CD4-positive, alpha-beta T cell treated with Interleukin-1 beta for 1 hour (primary cell): ENCODE measurements at places on chromosomes 2 and 18.
A peak's percentile ranks its signal among the peaks of the same experiment; 100 is the strongest.

DNA sequence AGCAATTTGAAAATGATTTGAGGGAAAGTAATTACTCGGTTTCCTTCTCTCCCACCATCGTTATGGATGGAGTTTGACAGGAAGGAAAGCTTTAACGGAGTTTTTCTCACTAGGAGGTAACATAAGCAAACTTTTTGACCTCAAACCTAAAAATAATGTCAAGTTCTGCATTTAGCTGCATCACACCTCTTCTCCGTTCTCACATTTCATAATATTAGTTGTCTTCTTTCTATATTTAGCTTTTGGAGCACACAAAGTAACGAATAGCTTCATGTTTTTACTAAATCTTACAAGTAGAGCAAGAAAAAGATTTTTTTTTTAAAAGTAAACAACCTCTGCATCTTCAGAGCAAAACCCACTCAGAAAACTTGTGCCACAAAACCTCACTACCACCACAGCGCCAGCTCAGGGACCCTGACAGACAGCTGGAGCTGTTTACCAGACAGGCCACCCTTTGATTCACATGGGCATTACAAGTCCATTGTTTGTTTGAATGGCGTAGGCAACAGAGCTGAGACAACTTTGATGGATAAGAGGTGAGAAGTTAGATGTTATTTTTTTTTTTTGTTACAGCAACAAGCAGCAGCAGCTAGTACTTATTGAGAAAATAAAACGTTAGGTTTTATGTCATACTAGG, 21.9 kb upstream of the ICOS start:
- peak; percentile 13 for DNase-seq

DNA sequence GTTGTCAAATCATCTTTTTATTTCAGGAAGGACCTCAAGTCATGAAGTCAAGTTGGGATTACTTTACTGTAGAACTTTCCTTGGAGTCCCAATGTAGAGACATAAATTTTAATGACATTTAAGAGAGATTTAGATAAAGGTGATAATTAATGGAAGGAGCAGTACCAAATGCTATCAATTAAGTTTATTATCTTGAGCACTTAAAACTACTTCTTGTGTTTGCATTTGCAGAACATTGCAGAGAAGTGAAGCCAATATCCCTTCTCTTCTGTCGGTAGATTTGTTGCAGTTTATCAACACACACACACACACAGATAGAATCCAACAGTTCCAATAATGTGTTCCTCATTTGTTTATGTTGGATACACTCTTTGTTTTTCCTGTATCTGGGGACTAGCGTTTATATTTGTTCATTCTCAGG, 570.7 kb downstream of the EPHA4 start:
- DNase-seq: no peak

GRCh38 chr18:54100920-54101470, 123.5 kb downstream of the MBD2 start:
- no peak for DNase-seq

DNA sequence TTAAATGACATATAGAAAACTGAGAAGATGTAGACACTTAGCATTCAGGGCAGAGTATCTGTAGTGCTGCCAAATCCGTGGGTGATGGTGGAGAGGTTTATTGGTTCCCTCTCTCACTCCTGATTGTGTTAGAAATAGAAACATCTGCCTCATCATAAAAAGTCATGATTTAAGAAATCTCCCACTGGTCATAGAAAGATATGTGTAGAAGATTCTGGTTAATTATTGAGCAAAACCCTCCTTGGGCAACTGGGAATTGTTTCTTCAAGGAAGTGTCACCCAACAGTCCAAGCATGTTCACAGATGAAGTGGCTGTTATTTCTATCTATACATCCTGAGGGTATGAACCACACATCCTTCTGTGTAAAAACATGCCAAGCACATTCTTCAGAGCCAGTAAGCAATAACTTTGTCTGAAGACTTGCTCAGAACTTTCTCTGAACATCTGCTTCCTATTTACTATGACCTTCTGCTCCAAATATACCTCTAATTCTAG, 33.6 kb upstream of the CHRNA1 start:
- no peak for DNase-seq

- DNase-seq: no peak
These were observed 111.7 kb downstream of the MARCHF4 start for GRCh38 chr2:216260629-216261028.

GRCh38 chr2:10406016-10406415, 42.1 kb downstream of the ODC1 start:
- no peak for DNase-seq

DNA sequence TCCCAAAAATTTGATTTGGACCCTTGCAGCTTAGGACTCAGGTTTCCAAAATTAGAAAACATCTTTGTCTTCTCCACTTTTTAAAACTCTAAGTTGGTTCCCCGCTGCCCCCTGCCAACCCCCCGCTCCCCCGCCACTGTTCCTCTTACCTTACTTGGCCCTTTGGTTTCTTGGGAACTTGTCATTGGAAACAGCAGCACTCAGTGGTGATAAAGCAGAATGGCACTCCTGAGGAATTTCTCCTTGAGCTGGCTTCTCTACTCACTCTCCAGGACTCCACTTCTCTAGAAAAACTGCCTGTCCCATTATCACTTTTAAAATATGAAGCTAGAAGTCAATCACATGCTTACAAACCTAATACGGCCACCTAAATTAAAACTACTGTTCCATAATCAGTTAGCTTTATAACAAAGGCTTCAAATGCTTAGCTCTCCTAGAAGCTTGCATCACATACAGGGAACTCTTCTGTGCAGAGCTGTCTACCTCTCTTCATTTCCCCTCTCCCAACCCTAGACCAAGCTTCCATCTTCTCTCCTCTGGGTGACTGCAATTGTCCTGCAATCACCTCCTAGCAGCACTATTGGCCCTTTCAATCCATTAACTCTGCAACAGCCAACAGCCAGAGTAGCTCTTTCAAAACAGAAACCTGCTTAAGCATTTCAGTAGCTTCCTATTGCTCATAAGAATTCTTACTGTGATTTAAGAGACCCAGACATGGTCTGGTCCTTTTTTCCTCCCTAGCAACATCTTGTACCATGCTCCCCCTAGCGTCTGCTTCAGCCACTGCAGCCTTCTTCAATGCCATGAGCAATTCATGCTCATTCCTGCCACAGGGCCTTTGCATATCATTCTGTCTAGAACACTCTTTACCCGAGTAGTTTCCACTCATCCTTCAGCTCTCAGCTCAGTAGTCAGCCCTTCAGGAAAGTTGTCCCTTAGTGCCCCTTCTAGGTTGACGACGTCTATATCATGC, 15.2 kb upstream of the PLEKHM3 start:
- DNase-seq: peak; percentile 66

- DNase-seq: no peak
These were observed 316.7 kb downstream of the LRP1B start for GRCh38 chr2:141814150-141814549.
